ENCODE measurements at places on chromosomes 11 and 22.

GRCh38 chr22:39534591-39535356 is 2.2 kb upstream of the RPS19BP1 start:
- ATAC-seq, result peak; percentile 19

GRCh38 chr11:114153224-114153623 is 93.7 kb downstream of the ZBTB16 start:
- ATAC-seq, result no peak

GRCh38 chr22:29716814-29717545 is 2.8 kb upstream of the CABP7 start:
- no peak for ATAC-seq

- ATAC-seq, result peak; percentile 58
These were observed at the start of gene RAC2 for GRCh38 chr22:37244114-37244921. Gene RAC2 (minus strand): TSS chr22:37244269. CDS start chr22:37244148, 121 bp downstream.

DNA sequence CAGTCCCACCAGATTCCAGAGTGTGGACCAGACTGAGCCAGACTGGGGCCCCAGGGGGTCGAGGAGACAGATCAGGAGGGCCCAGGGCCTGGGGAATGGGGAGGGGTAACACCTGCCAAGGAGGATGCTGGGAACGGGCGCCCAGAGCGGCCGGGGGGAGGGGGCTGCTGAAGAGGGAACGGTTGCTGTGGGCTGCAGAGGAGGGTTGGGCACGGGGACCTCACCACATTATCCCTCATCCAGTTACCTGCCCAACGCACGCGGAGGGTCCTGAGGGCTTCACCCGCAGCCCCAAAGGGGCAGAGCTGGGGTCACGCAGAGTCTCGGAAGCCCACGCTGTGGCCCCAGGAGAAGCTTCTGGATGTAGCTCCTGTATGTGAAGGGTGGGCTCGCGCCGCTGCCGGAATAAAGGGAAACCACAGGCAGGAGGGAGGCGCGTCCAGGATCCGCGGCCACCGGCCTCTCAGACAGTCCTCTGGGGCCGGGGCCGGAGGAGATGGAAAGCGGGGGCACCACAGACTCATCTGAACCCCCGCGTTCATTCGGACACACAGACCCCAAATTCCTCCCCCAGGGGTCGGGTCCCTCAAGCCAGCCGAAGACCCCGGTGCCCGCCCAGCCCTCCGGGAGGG is 866 bp upstream of the SELENOO start:
- ATAC-seq, result no peak

DNA sequence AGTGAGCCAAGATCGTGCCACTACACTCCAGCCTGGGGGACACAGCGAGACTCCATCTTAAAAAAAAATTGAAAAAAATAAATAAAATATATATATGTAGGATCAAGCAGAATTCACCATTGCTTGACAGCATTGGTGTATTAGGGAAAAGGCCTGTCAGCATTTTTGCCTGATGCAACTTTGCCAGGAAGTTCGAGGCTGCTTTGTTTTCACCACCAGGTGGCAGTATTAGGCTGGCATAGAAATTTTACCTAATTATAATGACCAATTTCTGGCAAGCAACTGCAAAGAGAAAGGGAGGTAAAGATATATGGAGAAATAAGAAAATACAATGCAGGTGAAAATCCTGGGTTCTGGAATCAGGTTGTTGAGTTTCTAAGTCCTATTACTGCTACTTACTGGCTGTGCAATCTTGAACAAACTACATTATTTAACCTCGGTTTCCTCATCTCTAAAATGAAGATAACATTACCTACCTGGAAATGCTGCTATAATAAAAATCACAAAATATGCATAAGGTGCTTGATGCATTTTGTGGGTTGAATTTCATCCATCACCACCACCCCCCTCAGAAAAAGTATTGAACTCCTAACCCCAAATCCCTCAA is 24.7 kb downstream of the LAYN start:
- ATAC-seq, result no peak

DNA sequence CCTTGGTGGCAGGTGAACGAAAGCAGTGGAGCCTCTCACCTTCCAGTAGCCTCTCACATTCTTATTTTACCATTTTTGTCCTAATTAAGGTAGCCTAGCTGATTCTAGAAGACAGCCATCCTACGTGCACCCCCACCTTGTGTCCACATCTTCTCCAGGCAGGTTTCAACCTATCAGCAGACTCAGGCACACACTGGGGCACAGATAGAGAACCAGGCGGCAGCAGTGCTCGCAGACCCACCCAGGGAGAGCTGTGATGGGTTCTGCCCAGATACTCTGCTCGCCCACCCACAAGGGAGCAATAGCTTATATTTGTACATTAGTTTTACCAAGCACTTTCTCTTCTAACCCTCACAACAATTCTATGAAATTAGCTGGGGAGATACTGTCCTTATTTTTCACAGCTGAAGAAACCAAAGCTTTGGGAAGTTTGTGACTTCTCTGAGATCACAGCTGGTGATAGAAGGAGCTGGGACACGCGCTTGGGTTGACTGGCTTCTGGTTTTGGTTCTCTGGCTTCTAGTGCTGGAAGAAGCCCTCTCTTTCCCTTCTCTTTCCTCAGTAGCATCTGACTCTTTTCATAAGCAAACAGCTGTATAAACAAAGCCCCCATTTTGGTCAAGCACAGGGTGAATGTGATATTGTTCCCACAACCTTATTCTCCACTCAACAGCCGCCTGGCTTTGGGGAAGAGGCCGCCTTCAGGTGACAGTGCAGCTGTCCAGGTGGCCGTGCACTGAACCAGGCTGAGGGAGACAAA is 36.9 kb downstream of the PPP2R1B start:
- no peak for ATAC-seq

DNA sequence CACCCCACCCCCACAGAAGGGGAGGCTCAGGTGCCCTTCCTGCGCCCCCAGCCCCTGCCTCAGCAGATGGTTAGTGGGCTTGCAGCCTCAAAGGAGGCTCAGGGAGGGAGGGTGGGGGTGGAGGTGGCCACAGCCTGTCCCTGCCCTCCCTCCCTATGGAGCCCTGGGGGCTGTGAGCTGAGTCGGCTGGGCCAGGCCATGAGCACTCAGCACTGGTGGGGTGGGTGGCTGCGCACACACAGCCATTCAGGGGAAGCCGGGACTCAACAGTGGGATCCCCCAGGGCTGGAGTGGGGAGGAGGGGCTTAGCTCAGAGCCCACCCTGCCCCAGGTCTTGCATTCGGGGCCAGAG is 50.2 kb downstream of the FLRT1 start:
- no peak for ATAC-seq
